ENCODE measurements at places on chromosomes 7 and 10.

DNA sequence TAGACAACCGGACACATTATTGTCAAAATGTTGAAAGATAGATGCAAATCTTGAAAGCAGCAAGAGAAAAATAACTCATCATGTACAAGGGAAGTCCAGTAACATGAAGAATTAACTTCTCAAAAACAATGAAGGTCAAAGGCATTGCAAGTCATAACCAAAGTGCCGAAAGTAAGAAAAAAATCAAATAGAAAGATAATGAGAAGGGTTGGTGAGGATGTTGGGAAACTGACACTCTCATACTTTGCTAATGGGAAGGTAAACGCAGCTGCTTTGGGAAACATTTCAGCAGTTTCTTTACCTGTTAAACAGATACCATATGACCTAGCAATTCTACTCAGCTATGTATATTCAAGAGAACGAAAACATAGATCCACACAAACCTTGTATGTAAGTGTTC, 303.0 kb downstream of the ARL4A start:
- no peak for DNase-seq

DNA sequence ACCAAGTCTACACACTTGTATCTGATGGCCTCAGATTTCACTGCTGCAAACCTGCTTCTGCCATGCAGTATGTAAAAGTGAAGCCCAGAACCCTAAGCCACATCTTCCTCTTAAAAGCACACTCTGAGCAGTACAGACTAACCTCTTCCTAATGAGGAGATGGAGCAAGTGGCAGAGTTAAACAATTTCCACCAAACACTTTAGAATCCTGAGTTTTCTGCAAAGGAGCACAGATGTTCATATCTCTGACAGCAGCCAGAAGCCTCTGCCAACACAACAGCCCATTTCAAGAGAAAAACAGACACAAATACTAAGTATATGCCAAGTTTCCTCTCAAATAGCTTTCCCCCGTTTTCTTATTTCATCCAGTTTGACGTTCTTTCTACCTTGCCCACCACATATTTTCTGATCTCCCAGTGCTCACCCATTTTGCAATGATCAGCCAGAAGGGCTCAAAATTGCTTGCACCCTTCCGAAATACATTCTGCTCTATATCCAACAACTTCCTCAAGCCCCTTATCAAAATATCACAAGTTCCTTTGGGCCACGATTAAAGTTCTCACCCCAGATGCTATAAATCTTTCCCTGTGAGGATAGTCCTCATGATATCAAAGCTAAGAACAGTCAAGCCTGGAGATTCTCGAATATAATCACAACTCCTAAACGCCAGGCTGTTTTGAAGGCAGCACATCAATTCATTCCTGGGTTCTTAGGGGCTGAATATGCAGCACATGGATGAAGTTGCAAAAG, 27.5 kb downstream of the ELMO1 start:
- no peak for DNase-seq

GRCh38 chr10:4427532-4427931, 398.5 kb upstream of the AKR1E2 start:
- no peak for DNase-seq

- DNase-seq: no peak
These were observed 1.9 kb downstream of the HHEX start for GRCh38 chr10:92691591-92692079.

DNA sequence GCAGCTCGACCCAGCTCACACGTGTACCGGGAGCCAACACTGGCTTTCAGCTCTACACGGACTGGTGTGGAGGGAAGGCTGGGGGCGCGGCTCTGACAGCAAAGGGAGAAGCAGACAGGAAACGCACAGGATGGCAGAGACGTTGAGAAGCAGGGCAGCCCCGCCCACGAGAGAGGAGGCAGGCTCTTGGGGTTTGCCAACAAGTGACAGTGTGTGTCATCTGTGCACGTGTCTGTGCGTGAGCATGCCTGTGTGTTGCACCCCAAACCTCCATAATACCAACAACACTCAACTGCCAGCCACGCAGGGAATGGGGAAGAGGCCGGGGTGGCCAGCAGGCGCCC, 64.4 kb upstream of the PDGFA start:
- no peak for DNase-seq

DNA sequence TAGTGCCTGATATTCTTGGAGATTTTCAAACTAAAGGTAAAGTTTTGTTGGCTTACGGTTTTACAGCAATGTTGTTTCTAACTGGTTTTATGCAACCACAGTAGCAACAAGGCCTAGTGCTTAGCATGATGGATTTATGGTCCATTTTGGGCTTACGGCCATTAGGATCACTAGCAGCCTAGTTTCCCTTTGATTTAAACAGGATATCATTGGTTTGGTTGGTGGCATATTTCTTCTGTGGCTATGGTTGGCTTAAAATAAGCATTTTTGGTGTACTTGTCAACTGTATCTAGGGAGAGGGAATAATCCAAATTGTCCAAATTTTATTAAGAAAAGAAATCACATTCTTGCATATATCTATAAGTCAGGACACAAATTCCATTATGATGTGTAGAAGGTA, 194.0 kb downstream of the HDAC9 start:
- no peak for DNase-seq

DNA sequence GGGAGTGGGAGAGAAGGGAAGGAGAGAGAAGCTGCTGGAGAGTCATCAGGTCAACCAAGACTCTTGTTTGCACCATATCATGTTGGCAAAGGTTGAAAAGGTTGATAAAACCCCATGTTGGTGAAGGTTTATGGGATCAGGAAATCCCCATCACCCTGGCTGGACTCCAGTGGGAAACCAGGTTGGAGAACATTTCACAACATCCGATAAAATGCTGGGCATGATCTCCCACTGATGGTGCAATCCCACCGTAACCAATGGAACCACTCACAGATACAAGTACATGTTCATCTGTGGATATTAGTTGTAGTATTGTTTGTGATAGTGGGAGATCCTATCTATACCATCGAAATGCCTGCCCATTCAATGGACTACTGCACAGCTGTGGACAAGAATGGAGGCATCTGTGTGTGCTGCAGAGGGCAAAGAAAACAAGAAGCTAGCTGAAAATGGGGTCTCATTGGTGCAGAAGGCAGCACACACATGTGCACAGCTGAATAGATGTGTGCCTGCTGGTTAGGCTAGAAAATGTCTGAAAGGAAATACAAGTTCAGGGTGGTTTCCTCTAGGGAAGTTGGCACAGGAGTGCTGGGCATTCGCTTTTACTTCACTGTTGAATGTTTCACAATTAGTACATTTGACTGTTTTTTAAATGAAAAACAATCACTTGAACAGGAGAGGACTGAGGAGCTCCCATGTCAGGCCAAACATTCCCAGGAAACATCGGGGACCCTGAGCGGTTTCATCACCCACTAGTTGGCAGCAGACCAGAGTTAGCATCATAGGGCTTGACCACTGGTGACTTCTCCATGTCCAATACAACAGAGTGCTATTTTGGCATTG, 80.4 kb upstream of the MGMT start:
- no peak for DNase-seq

DNA sequence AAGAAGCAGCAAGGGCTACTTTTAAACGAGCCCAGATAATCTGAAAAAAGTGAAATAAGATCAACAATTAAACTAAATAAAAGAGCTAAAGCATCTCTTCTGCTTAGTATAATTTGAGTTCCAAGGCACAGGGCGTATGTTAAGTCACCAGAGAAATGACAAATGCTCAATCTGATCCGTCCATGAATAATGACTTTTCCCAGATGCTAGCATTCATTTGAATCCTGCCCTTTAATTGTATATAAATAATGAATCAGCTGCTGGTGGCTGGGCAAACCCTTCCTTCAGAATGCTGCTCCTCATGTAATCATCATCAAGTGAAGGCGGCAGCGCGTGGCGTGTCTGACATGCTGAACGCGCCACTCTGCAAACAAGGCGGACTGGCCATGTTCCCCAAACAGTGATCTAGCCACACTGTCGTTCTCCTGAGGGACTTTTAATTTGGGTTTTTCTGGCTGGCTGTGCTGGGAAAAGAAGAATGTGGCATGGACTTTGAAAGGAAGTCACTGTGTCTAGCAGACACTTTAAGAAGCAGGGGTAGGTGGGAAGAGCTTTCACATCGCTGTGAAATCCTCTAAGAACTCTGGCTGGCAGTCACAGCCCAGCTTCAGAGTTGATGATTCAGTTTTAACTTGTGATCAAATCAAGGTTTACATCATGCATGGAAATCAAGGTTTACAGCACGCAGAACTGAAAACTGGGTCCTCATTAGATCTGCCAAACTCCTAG, 70.7 kb downstream of the BEND7 start:
- no peak for DNase-seq

- DNase-seq: peak; percentile 25
These were observed 23.7 kb downstream of the NUP42 start for GRCh38 chr7:23205577-23205908.

DNA sequence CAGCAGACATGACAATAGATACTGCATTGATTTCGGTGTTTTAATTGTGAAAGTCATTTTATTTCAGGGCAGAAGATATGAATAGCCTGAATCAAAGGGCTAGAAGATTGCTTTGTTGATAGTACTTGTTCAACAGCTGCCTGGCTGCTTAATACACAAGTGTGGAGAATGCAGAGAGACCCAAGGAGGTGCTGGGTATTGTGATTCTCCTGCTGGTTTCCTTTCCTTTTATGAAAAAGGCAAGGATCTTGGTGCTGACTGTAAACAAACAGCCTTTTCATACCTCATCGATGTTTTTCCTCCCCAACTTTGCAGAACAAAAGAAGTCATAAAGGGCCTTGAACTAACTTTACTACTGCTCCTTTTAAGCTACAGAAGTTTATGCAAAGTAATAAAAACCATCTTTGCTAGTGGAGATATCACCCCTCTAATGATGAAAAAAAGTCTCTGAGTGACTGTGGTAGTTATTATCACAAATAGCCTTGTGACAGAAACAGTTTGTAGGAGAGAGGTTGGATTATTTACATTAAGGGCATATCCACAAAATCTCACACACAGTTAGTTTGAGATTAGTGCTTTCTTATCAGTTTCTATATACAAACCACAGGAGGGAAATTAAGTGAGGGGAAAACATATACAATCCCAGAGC, 800.0 kb downstream of the LRMDA start:
- DNase-seq: no peak

GRCh38 chr10:101935431-101935830, 91.8 kb upstream of the KCNIP2 start:
- DNase-seq: no peak

DNA sequence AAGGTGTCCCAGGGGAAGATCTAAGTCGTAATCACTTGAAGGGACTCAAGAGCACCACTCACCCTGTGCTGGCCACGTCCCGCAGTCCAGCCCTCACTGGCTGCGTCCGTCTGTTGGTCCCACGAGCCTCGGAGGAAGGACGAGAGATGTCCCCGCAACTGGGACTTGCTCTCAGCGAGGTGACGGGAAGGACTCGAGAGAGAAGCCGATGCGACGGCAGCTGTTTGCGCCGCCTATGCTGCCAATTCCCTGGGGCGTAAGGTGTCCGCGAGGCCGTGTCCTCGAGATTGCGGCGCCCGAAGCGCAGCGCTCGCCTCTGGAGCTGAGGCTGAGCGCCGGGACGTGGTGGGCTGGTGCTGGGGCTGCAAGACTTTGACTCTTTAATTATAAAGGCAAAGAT, 100.6 kb upstream of the SEMA3E start:
- DNase-seq: no peak

GRCh38 chr10:132551093-132551807, 13.7 kb downstream of the INPP5A start:
- DNase-seq: no peak
